ENCODE measurements at places on chromosomes 13 and 19.

DNA sequence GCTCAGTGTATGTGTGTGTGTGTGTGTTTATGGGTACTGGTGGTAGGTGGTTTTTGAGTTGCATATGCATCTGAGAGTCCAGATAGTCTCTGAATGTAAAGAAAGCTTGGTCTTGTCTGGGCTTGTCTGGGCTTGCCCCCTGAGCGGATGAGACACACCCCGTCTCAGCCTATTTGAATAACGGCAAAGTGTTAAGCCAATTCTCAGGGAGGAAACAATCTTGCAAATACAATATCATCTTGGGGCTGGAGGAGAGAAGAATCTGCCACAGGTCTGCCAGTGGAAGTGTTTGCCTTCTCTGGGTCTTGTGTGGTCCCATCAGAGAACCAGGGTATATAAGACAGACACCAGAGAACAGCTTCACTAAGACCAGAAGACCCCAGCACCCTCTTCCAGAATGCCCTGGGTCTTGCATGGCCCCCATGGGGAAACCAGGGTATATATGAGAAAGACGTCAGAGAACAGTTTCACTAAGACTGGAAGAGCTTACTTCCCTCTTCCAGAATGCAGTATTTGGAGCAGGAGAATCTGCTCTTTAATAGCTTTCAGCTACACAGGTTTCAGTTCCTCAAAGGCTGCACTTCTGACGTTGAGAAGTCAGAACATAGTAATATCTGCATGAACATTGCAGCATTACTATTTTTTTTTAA, 13.3 kb downstream of the CD70 start:
- DNase-seq = no peak

DNA sequence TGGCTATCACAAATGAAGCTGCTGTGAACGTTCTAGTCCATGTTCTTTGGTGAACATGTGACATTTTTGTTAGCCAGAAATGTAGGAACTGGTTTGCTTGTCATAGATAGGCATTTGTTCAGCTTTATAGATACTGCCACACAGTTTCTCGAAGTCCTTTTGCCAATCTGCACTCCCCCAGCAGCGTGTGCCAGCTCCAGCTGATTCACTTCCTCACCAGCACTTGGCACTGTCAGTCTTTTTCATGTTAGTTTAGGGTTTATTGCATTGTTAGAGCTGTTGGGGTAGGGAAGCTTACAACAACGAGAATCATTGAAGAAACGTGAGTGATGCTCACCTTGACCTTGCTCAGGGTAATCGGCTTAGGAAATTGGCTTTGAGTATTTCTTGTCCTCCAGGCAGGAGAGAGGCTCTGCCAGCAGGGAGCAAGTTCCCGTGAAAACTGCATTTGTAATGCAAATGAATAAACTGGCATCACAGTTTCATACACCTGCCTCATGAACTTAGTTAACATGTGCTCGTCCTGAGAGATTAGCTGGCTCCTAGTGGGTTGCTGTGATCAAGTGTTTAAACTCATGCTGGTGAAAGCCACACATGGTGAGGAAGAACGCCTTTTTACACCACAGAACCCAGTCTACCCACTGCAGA, 83.9 kb downstream of the ING1 start:
- DNase-seq = no peak

DNA sequence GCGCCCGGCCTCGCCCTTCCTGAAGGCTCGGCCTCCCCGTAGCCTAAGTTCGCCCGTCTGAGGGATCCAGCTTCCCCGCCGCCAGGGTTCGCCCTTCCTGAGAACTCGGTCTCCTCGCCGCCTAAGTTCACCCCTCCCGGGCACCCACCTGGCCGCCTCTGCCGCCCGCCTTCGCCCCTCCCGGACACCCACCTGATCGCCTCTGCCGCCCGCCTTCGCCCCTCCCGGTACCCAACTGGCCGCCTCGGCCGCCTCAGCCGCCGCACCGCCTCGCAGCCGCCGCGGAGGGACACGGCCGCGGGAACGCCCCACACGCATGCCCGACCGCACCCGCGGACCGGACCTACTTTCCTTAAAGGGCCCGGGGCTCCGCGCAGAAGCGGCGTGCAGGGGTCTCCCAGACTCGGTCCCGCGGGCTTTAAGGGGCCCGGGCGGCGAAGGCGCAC, at the start of gene MOB3A:
Gene MOB3A (minus strand): TSS at position 293 of the 446 bp plus-strand sequence. CDS start 17,766 bp downstream, outside the sequence.
- no peak for DNase-seq

DNA sequence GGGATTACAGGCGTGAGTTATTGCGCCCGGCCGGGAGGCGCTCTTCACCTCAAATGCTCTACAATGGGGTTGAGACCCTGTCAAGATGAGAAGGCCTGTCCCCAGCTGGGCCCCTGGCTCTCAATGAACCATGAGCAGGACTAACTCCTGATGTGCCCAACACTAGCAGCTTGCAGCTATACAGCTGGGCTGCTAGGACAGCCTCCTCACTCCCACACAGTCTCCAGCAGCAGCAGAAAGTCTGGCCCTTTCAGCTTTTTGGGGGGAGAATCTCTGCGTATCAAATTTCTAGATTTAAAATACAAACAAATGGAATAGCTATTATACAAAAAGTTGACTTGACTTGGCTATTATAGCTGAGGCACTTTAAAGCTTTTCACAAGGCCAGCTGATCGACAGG, 30.2 kb downstream of the TMTC4 start:
- no peak for DNase-seq

DNA sequence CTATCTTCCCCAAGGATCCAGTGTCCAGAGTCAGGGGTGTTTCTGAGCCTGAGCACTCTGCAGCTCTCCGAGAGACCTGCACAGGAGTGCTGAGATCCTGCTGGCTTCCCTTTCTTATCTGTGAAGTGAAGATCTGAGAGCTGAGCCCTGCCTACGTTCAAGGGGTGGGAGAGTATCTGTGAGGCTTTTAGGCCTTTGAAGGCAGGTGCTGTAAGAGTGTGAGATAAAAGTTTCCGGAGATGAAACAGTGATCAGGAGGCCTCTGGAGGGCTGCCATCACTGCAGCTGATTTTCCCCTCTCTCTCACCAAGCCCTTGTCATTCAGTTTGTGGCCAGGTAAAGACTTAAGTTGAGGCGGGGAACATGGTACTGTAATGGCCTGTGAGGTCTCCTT, 83.1 kb downstream of the AKAP11 start:
- DNase-seq = no peak

Measured in hippocampal formation (tissue), 2 donors.